CD4-positive, alpha-beta T cell treated with Interleukin-21 for 1 hour (primary cell): ENCODE measurements at places on chromosomes 13 and 19.
A peak's percentile ranks its signal among the peaks of the same experiment; 100 is the strongest.

DNA sequence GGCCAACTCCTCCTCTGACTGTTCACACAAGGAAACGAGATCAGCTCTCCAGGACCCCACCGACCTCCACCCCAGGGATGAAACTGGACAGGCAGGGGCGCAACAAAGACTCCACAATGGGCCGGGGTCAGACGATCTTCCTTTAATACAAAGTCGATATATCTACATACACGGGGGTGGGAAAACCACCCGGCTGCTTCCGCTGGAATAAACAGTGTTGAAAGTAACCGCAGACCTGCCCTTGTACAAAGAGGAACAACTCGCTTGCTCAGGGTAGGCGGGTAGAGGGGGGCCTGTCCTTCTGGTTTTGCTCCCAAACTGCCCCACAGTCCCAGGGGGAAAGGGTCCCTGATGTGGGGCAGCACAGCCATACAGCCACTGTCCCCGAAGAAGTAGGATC lies 135.2 kb downstream of the PTPRS start:
- peak; percentile 5 for DNase-seq

GRCh38 chr13:39362652-39363381 lies 240.2 kb downstream of the LHFPL6 start:
- no peak for DNase-seq

GRCh38 chr19:39405958-39406655 lies 540 bp upstream of the ZFP36 start:
- DNase-seq: peak; percentile 95

DNA sequence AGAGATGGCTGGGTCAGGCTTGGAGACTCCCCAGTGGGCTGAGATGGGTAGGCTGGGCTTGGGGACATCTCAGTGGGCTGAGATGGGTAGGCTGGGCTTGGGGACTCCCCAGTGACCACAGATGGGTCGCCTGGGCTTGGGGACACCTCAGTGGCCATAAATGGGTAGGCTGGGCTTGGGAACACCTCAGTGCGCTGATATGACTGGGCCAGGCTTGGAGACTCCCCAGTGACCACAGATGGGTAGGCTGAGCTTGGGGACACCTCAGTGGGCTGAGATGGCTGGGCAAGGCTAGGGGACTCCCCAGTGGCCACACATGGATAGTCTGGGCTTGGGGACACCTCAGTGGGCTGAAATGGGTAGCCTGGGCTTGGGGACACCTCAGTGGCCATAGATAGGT lies 12.8 kb downstream of the IQCN start:
- peak; percentile 14 for DNase-seq
